ENCODE measurements at places on chromosomes 6 and 20. TPM values are rescaled to one million over a fixed set of nuclear protein-coding genes. Genes with fewer than 3 reads are reported as not detected.

The PRICKLE4 gene
- 0.45 TPM for total RNA-seq

The ZC2HC1B gene
- total RNA-seq: not detected

The XKR7 gene
- not detected for total RNA-seq

The CST7 gene
- not detected for total RNA-seq

The NNAT gene
- 2.8 TPM for total RNA-seq

The ZNF165 gene
- 0.45 TPM for total RNA-seq

The CD24 gene
- total RNA-seq: 4.5 TPM

The PTK7 gene
- total RNA-seq: 44.6 TPM

The POM121L2 gene
- total RNA-seq: not detected

The BPIFB4 gene
- total RNA-seq: not detected

The ZFP57 gene
- total RNA-seq: not detected

The GPR6 gene
- not detected for total RNA-seq

The VNN1 gene
- total RNA-seq: 0.33 TPM

The ADAM33 gene
- total RNA-seq: 145 TPM

Measured in fibroblast of the aortic adventitia (primary cell).